ENCODE measurements at places on chromosomes 4 and X. TPM values are rescaled to one million over a fixed set of nuclear protein-coding genes. Genes with fewer than 3 reads are reported as not detected.

The TRPC3 gene
- total RNA-seq, result 0.07 TPM

The ASB5 gene
- total RNA-seq, result not detected

The CXCL6 gene
- total RNA-seq, result 3.0 TPM

The MAGEA2 gene
- not detected for total RNA-seq

The HSD17B13 gene
- not detected for total RNA-seq
